Endothelial cell of umbilical vein (primary cell): ENCODE measurements at places on chromosomes 1 and 21. TPM values are rescaled to one million over a fixed set of nuclear protein-coding genes. Genes with fewer than 3 reads are reported as not detected.

RSPH1 gene
- 0.08 TPM in 1 of 2 replicates, not detected in the other for polyA plus RNA-seq

DNA sequence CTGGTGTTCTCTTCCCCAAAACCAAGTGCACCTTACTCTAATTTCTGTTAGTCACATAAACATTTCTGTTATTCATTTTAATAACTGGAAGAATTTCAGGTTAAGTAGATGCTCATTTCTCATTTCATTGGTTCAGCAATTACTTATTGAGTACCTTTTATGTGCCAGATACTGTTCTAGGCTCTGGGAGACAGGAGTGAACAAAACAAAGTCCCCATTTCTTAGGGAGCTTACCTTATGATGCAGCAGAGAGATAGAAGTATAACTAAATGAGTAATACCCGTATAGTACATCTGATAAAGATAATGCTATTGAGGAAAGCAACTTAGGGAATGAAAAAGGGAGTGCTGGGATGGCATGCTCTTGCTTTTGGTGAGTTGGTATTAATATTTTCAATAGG, 33.7 kb downstream of the LRRC8C start:
- H3K4me1 ChIP-seq, result peaks cover 36% of the 10 kb centered on the region
- no peak overlapping the region for H3K27ac ChIP-seq
- DNase-seq, result no peak
- no peaks in the 10 kb centered on the region for H3K27me3 ChIP-seq
- peaks cover 3% of the 10 kb centered on the region for H3K36me3 ChIP-seq

DNA sequence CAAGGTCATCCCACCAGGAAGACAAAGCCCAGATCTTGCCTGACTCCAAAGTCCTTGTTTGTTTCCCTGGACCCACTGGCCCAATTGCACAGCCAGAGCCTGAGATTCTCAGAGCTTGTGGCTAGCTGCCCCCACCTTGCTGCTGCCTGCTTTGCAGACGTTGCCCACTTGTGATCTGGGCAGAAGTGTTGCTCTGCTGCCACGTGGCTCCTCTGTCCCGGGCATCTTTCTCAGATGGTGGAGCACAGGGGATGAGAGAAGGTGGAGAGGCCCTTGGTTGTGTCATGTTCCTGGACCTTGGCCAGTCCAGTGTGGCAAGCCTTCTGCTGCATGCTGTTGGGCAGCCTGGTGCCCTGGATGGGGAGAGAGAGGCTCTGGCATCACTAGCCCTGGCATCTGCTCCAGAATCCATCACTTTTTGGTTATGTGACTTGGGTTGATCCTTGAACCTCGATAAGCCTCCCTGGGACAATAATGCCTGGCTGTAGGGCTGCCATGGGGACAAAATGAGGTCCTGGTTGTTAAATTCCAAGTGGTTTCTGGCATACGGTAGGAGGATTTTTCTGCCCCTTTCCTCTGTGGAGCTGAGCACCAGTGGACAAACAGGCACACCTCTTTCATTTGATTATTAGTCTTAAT, 1.5 kb upstream of the NR0B2 start:
- H3K27ac ChIP-seq, result no peak overlapping the region
- DNase-seq, result no peak
- no peak overlapping the region for H3K4me3 ChIP-seq
- H3K36me3 ChIP-seq, result no peaks in the 10 kb centered on the region
- no peaks in the 10 kb centered on the region for H3K4me1 ChIP-seq

GRCh38 chr1:241857131-241857530, 9.1 kb downstream of the EXO1 start:
- no peaks in the 10 kb centered on the region for H3K36me3 ChIP-seq
- DNase-seq, result no peak
- H3K27me3 ChIP-seq, result no peaks in the 10 kb centered on the region
- H3K4me3 ChIP-seq, result no peak overlapping the region
- no peak overlapping the region for H3K27ac ChIP-seq
- no peaks in the 10 kb centered on the region for H3K4me1 ChIP-seq

FALEC gene
- polyA plus RNA-seq, result not detected in 2 replicates

DNA sequence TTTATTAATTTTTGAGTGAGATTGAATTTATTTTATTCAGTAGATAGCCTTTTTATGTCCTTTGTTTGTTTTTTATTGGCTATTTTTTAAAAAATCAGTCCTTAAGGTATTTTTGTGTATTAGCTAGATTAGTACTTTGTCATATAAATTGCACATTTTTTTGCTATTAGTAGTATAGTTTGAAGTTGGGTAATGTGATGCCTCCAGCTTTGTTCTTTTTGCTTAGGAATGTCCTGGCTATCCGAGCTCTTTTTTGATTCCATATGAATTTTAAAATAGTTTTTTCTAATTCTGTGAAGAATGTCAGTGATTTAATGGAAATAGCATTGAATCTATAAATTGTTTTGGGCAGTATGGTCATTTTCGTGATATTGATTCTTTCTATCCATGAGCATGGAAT, 80.4 kb downstream of the MAN1A2 start:
- H3K27me3 ChIP-seq, result no peaks in the 10 kb centered on the region
- no peak for DNase-seq
- no peaks in the 10 kb centered on the region for H3K36me3 ChIP-seq
- no peak overlapping the region for H3K27ac ChIP-seq
